ENCODE measurements at places on chromosomes 2 and 18. TPM values are rescaled to one million over a fixed set of nuclear protein-coding genes. Genes with fewer than 3 reads are reported as not detected.

- DNase-seq, result no peak
These were observed 80.5 kb upstream of the CAVIN2 start for GRCh38 chr2:191927319-191927867.

- no peak for DNase-seq
These were observed 87.8 kb downstream of the PDE11A start for GRCh38 chr2:177984749-177985148.

The PTH2R gene
- 0.48 TPM for total RNA-seq

DNA sequence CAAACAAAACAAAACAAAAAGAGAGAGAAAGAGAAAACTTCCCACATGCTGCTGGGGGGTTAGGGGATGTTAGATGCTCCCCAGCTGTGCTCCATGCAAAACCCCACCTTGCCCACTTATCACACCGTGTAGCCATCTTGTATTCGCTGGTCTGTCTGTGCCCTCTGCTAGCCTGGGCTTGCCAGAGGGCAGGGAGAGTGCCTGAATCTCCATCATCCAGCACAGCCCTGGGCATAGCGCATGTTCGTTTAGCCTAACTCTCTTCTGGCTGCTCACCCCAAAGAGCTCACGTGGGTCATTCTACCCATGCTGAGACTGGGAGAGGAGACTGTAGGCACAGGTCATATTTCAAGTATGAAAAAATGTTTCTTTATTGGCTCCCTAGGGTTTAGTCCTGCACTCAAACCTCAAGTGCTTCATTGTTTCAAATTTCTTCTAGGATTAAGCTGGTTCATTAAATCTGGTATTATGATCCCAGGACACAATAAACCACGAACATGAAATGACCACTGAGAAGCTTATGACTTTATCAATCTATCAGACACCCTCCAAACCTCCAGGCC, 100.5 kb downstream of the KCNF1 start:
- DNase-seq, result no peak

DNA sequence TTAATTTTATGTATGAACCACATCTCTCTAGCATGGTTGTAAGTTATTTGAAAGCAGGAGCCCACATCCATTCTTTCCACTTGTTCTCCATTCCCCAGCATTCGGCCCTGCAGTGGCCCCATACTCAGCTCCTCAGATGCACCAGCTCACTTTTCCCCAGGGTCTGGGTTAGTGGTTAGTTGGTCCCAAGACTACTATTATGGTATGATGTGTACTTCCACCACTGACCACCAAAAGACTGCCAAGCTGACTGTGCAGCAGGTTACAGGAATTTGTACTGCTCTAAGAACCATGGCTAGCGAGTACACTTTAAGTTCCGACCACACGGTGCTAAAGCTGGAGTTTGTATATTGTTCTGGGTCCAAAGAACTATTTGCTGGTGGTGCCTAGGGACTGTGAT, 413.6 kb upstream of the TCF4 start:
- no peak for DNase-seq

DNA sequence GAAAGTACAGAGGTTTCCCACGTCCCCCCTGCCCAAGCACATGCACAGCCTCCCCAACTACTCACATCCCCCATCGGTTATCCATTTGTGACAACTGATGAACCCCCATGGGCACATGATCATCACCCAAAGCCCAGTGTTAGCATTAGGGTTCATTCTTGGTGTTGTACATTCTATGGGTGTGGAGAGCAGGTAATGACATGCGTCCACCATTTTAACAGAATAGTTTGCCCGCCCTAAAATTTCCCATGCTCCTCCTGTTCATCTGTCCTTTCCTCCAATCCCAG, 74.3 kb downstream of the LONRF2 start:
- no peak for DNase-seq

The PSTPIP2 gene
- 2.5 TPM for total RNA-seq

GRCh38 chr18:45719106-45719505, 4.9 kb upstream of the SLC14A1 start:
- DNase-seq, result no peak

DNA sequence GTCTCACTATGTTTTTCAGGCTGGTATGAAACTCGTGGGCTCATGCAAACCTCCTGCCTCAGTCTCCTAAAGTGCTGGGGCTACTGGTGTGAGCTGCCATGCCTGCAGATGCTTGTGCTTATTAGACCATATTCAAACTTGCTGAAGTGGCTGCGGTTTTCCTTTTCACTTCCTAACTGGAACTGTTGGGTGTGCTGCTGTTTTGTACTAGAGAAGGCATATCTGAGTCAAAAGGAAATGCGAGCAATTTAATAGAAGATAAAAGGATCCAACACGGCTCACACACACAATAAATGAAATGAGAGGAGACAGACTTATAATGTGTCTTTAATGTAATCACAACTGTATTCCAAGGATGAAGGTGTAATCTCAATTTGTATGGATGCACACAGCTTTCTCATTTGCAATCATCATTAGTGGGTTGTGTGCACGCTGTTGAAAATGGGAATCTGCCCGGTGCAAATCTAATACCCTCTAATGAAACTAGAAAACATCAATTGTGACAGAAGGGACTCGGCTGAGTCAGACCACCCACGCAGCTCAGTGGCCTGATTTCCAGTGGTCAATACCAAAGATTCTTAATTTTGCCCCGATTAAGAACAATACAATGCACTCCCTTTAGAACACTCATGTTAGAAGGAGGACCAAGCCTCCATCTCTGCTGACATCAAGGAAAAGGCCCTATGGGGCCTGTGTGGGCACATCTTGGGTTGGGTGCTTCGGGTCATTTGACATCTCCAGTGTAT, 532.7 kb downstream of the TDRD15 start:
- DNase-seq, result no peak

GRCh38 chr2:103363639-103364038, 601.8 kb downstream of the TMEM182 start:
- DNase-seq, result no peak

The CYTIP gene
- 0.89 TPM for total RNA-seq

- DNase-seq, result no peak
These were observed 21.4 kb upstream of the CNOT11 start for GRCh38 chr2:101231240-101231639.
